Body of pancreas (tissue), 4 donors: ENCODE measurements at places on chromosomes 11 and 22. TPM values are rescaled to one million over a fixed set of nuclear protein-coding genes. Genes with fewer than 3 reads are reported as not detected.

DNA sequence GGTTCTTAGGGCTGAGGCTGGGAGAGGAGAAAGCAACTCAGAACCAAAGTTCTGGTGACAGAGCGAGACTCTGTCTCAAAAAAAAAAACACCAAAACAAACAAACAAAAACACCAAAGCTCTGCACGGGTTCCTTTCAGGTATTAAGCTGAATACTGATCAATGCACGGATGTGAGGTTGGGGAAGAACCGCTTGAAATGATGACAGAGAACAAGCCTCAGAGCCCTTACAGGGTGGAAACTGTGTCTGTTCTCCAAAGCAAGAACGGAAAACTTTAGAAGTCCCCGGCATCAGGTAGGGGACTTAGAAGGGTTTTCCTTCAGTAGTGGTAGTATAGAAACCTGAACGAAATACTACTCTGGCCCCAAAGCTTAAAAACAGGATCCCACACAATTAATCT, 260.0 kb downstream of the TBC1D22A start:
- no peaks in the 10 kb centered on the region for H3K36me3 ChIP-seq
- H3K27ac ChIP-seq, result no peak overlapping the region
- no peaks in the 10 kb centered on the region for H3K27me3 ChIP-seq
- H3K4me1 ChIP-seq, result no peaks in the 10 kb centered on the region
- H3K4me3 ChIP-seq, result no peak overlapping the region
- DNase-seq, result no peak

GRCh38 chr11:44765026-44765595, 38.3 kb downstream of the TSPAN18 start:
- peaks cover 9% of the 10 kb centered on the region for H3K4me1 ChIP-seq
- H3K27ac ChIP-seq, result no peak overlapping the region
- H3K27me3 ChIP-seq, result no peaks in the 10 kb centered on the region
- H3K4me3 ChIP-seq, result no peak overlapping the region
- no peaks in the 10 kb centered on the region for H3K36me3 ChIP-seq

DNA sequence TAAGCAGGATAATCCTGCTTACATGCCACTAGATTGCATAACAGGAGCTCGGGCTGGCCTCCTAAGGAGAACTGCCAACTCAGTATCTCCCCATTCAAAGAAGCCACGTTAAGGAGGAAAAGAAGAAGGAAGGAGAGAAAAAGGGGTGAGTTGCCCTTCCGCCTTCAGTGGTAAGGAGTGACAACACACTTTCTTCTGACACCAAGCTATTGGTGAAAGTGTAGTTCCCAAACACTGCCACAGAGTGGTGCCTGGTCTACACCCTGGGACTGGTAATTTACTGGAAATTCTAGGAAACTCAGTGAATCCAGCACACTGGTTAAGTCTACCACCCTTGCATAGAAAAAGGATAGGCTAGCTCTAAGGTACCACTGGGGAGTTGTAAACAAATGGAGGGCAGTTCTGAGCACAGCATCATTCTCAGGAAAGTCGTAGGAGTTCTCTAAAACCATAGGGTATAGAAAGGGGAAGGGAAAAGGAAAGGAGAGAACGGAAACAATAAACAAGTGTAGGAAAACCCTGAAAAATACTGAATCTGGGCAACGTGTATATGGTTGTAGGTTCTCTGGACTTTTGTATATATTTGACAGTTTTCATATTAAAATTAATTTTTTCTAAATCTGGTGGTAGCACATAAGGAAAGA, 58.2 kb downstream of the RRAS2 start:
- H3K36me3 ChIP-seq, result no peaks in the 10 kb centered on the region
- H3K4me3 ChIP-seq, result no peak overlapping the region
- peak; percentile 64 for DNase-seq
- H3K4me1 ChIP-seq, result peaks cover 6% of the 10 kb centered on the region

Gene TMEM41B
- 35.9 TPM for total RNA-seq

DNA sequence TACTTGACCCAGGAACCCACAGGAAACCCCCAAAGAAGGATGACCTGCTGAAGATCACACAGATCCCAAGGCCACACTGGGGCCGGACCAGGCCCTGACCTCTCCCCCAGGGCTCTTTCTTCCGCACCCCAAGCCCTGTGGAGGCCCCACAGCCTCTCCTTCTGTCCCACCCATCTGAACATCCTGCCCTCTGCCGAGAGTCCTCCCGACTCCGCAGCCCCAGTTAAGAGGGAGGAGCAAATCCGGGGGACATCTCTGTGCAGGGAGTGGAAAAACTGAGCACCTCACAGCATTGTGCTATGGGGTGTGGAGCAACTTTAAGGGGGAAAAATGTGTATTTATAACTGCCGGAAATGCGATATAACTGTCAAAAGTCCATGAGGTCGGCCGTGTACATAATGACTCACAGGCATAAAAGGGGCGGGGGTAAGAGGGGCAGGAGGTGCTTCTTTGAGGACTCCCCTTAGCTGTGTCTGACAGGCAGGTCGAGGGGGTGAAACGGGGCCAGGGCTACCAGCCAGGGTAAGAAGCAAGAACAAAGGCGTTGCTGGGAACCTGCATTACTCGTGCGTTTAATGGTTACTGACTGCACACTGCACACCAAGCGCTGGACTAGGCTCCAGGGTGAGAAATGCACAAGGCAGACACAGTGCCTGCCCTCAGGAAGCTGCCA, 57.2 kb downstream of the WNT11 start:
- H3K4me3 ChIP-seq, result no peak overlapping the region
- H3K27ac ChIP-seq, result no peak overlapping the region
- no peaks in the 10 kb centered on the region for H3K36me3 ChIP-seq

DNA sequence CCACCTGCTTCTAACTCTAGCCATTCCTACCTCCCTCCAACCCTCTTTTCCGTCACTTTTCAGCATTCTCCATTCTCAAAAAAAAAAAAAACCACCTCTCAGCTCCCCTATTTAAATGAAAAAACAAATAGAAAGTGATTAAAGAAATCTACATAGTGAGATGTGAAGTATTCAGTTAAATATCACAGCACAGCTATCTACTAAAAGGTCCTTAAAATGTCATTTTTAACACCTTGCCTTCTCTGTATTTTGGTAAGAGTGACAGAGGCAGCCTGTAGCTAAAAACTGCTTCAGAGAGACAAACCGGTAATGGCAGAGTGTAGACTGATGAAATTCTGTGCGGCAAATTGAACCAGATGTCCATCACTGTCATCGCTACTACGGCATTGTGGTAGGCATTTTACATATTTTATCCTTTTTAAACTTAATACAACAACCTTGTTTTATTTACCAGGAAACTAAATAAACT, 346 bp upstream of the ALG9 start:
- peak overlapping the region; percentile 67 for H3K4me3 ChIP-seq
- no peak for DNase-seq
- peak overlapping the region; percentile 92 for H3K27ac ChIP-seq
- no peaks in the 10 kb centered on the region for H3K36me3 ChIP-seq
- peaks cover 17% of the 10 kb centered on the region for H3K4me1 ChIP-seq

GRCh38 chr11:38718049-38718448, 2120.0 kb upstream of the RAG2 start:
- H3K36me3 ChIP-seq, result no peaks in the 10 kb centered on the region
- H3K4me3 ChIP-seq, result no peak overlapping the region
- H3K27ac ChIP-seq, result no peak overlapping the region

Gene OR52I2
- total RNA-seq, result not detected

GRCh38 chr11:133123796-133124195, 408.5 kb downstream of the OPCML start:
- H3K4me1 ChIP-seq, result no peaks in the 10 kb centered on the region
- DNase-seq, result no peak
- H3K36me3 ChIP-seq, result no peaks in the 10 kb centered on the region
- no peak overlapping the region for H3K4me3 ChIP-seq
- H3K27ac ChIP-seq, result no peak overlapping the region

Gene CCDC87
- not detected for total RNA-seq

DNA sequence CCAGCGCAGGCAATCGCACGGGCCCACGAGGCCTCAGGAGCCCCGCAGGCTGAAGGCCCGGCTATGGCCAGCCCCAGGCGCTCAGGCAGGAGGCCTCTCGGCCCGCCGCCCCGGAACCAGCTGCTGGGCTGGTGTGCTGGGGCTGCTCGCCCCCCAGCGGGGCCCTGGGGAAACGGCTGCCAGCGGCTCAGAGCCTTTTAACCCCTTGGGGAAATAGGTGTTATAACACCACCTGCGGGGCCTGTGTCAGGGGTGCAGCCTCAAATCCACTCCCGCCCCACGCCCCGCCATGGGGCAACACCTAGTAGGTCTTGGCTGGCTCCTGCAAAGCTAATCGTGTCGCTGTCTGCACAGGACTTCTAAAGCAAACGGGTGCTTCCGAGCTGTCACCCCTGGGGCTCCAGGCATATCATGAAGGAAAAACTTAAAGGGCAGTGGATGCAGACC, 237.4 kb downstream of the TTC28 start:
- peak; percentile 81 for DNase-seq
- H3K27me3 ChIP-seq, result no peaks in the 10 kb centered on the region
- H3K4me1 ChIP-seq, result peaks cover 36% of the 10 kb centered on the region
- peak overlapping the region; percentile 77 for H3K27ac ChIP-seq
- H3K36me3 ChIP-seq, result no peaks in the 10 kb centered on the region

- H3K36me3 ChIP-seq, result no peaks in the 10 kb centered on the region
- no peak overlapping the region for H3K27ac ChIP-seq
- DNase-seq, result no peak
- no peak overlapping the region for H3K4me3 ChIP-seq
Measured at GRCh38 chr11:65844231-65844872, 10.6 kb downstream of the SNX32 start.

GRCh38 chr11:13303668-13304649, 26.4 kb downstream of the BMAL1 start:
- H3K27ac ChIP-seq, result no peak overlapping the region
- no peaks in the 10 kb centered on the region for H3K36me3 ChIP-seq
- peaks cover 4% of the 10 kb centered on the region for H3K4me1 ChIP-seq
- DNase-seq, result no peak
- no peaks in the 10 kb centered on the region for H3K27me3 ChIP-seq

Gene LDLRAD3
- total RNA-seq, result 7.9 TPM

DNA sequence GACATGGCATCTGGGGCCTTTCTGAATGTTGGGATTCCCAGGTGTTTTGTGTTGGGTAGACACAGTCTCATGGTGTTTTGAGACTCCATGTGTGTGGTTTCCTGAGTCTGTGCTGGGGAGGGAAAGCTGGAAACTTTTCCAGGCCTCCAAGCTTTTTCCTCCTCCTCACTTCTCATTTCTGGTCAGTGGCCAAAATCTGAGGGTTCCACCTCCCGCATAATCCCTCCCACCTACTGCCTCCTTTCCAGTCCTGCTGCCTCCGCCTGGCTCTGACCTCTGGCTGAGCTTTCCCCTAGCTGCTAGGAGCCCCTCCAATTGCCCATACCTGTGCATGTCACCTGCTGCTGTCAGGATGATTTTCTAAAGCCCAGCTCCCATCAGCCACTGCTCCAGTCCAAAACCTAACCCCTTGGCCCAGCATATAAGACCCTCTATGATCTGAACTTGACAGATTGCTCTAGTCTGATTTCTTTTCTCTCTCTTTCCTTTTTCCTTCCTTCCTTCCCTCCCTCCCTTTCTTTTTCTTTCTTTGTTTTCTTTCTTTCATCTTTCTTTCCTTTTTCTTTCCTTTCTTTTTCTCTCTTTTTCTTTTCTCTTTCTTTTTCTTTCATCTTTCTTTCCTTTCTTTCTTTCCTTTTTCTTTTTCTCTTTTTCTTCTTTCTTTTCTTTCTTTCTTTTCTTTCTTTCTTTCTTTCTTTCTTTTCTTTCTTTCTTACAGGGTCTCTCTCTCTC, 51.4 kb upstream of the NECTIN1 start:
- no peak overlapping the region for H3K27ac ChIP-seq
- peaks cover 12% of the 10 kb centered on the region for H3K4me1 ChIP-seq
- no peaks in the 10 kb centered on the region for H3K27me3 ChIP-seq
- H3K4me3 ChIP-seq, result no peak overlapping the region
- H3K36me3 ChIP-seq, result no peaks in the 10 kb centered on the region

DNA sequence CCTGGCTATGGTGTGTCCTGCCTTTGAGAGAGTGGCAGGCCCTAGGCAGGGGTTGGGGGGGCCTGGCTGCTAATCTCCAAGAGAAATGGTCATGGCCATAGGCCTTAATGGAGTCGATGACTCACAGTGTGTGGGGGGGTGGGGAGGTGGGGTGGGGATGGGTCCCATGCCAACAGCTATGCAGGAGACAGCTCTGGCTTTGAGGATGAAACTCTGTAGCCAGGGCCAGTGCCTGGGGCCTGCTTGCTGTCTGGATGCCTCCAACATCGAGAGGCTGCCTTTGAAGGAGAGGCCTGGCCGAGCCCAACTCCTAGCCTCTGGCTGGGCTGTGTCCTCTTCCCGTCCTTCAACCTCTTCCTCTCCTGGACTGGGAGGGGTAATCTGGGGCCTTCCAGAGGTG, 23.9 kb upstream of the TSPAN18 start:
- H3K36me3 ChIP-seq, result no peaks in the 10 kb centered on the region
- no peaks in the 10 kb centered on the region for H3K27me3 ChIP-seq
- H3K4me1 ChIP-seq, result no peaks in the 10 kb centered on the region
- no peak overlapping the region for H3K27ac ChIP-seq
- H3K4me3 ChIP-seq, result no peak overlapping the region

GRCh38 chr11:13347901-13348300, 70.3 kb downstream of the BMAL1 start:
- no peak overlapping the region for H3K4me3 ChIP-seq
- no peaks in the 10 kb centered on the region for H3K4me1 ChIP-seq
- peaks cover 4% of the 10 kb centered on the region for H3K36me3 ChIP-seq
- H3K27ac ChIP-seq, result no peak overlapping the region

Gene GNG3
- total RNA-seq, result not detected

- no peak overlapping the region for H3K27ac ChIP-seq
- H3K27me3 ChIP-seq, result no peaks in the 10 kb centered on the region
- H3K36me3 ChIP-seq, result no peaks in the 10 kb centered on the region
- no peak for DNase-seq
Measured at GRCh38 chr11:15627560-15627959, 512.8 kb downstream of the INSC start.

- H3K4me3 ChIP-seq, result no peak overlapping the region
- peaks cover 25% of the 10 kb centered on the region for H3K36me3 ChIP-seq
- no peak overlapping the region for H3K27ac ChIP-seq
- DNase-seq, result no peak
- H3K4me1 ChIP-seq, result no peaks in the 10 kb centered on the region
Measured at GRCh38 chr11:3356858-3357257, 22.1 kb downstream of the ZNF195 start.

GRCh38 chr22:37002633-37003032, 16.6 kb downstream of the TST start:
- H3K36me3 ChIP-seq, result no peaks in the 10 kb centered on the region
- H3K27ac ChIP-seq, result no peak overlapping the region
- H3K4me3 ChIP-seq, result no peak overlapping the region
- H3K27me3 ChIP-seq, result no peaks in the 10 kb centered on the region
- DNase-seq, result no peak

DNA sequence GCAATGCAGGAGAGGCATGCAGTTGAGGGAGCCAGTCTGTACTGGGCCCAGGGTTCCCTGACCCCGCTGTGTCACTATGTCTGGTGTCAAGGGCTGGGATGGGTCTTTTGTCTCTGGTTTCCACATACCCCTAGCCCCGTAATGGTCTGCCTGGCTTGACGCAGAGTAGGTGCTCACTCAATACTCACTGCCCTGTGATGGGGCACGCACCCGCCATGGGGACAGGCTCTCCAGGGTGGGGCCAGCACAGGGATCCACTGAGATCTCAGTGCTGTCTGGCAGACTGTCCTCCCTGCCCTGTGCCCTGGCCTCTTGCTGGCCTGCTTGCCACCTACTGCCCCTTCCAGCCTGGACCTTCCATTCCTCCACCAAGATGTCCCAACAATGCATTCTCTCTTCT, 101.7 kb upstream of the CD82 start:
- no peaks in the 10 kb centered on the region for H3K36me3 ChIP-seq
- no peaks in the 10 kb centered on the region for H3K27me3 ChIP-seq
- no peak overlapping the region for H3K27ac ChIP-seq
- DNase-seq, result no peak

Gene KCNC1
- not detected for total RNA-seq
